ENCODE measurements at places on chromosomes 5 and 9.

- no peak for DNase-seq
Observed at GRCh38 chr5:128649192-128649591, 111.1 kb upstream of the FBN2 start.

DNA sequence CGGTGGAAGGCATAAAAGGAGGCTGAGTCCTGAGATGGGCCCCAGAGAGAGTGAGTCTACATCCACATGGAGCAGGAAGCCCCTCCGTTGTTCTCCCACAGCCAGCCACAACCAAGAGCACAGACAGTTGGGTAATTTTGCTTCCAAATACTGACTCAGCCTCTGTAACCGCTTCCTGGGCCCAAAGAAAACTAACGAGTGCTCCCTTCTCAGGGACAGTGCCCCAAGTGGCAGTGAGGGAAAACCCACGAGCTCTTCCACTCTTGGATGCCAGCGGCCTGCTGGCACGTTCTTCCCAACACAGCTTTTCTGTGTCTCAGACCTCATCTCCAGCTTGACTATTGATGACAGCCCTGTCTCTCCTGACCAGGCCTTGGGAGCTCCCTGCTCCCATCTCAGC lies 207.6 kb downstream of the FSTL4 start:
- DNase-seq = no peak

GRCh38 chr5:122311961-122312590 lies at the start of gene SNCAIP:
Gene SNCAIP (plus strand): TSS chr5:122312237. CDS start chr5:122391135, 78,898 bp downstream.
- DNase-seq = no peak

- no peak for DNase-seq
Observed at GRCh38 chr9:81649475-81650240, 39.7 kb downstream of the TLE1 start.

DNA sequence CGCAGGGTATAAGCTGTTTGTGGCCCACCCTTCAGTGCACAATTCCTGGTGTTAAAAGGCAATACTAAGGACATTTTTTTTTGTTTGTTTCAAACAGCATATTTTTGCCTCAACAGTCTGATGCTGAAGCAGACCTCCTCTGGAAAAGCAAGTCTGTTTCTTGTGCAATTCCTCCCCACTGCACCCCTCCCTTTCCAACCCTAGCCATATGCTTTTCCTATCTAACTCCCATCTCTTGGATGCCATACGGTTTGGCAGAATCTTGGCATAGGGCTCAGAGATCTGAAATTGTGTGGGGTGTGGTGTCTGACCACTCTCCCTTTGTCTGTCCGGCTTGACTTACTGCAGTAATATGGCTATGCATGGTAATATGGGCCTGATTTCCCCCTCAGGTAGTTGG lies 161.6 kb downstream of the TMEM38B start:
- DNase-seq = no peak

GRCh38 chr5:124630767-124631704 lies 115.4 kb downstream of the ZNF608 start:
- DNase-seq = no peak

DNA sequence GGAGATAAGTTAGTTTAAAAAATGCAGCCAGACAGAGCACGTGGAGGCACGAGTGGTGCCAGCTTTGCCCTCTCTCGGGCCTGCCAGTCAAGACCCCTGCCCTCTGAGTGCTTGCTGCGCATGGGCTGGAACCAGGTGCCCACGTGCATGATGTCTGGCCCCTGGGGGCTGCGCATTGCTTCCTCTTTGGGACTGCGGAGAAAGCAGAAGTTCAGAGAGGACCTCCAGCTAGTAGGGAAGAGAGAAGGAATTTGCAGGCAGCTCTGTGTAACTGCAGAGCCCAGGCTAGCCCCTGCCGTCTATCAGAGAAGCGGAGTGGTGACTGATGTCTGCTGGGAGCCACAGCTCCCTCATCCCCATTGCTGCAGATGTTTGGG lies 9.7 kb upstream of the RNU6ATAC start:
- DNase-seq = no peak
